ENCODE measurements at places on chromosomes 2 and 18.

DNA sequence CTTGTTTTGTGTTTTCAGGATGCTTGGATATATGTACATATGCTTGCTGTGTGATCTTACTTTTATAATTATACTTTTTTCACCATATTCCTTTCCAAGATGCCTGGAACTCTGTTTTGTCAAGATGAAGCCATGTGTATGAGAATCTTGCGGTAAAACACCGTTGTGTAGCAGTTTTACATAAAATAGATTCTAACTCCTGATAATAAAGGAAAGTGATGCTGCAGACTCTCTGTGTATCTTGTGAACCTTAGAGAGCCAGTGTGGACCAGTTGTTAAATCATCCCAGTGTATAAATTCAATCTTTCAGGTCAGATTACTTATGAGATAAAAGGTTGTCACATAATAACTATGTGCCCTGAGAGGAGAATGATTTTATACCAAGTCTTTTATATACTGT is 12.5 kb upstream of the ITGA4 start:
- no peak for DNase-seq

- no peak for DNase-seq
These were observed 87.0 kb downstream of the ALPK2 start for GRCh38 chr18:58541789-58542425.

GRCh38 chr18:80119111-80119510 is 10.0 kb downstream of the ADNP2 start:
- no peak for DNase-seq

DNA sequence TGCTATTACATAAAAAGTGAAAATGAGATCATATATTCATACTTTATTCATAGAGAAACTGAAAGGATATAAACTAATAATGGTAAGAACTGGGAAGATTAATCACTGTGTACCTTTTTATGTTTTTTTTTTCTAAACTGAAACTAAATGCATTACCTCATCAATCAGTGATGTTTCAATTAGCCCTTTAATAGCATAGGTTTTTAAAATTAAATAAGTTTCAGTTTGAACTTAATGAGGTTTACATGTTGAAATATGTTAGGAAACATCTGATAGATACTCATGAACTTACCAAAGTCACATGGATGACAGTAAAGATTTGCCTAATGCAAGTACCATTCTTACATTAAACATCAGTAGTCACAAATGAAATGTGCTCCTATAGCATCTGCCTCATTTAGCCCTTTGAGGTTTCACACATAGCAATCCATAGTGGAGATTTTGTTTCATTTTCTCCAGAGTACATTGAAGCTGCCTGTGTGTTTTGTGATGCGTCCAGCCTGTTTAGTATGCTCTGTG is 8.9 kb downstream of the MAPRE2 start:
- no peak for DNase-seq

DNA sequence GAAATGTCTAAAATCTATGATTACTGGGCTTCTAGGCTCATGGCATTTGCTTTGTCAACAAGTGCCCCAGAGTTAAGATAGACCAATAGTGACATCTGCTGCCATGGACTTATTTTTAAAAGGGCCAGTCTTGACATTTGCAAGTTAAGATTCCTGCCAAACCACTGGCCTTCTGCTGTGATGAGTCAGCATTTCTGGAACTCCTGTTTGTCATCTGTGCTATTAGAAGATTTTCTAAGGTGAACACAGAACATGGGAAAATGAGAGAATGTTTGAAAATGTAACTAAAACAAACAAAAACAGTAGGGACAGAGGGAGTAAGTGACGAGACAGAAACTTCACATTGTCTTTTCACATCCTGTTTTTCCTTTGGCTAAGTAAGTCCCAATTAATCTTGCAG is 93.7 kb upstream of the WDR75 start:
- DNase-seq: no peak

- DNase-seq: no peak
These were observed 111.2 kb upstream of the HDAC4 start for GRCh38 chr2:239512054-239512453.

DNA sequence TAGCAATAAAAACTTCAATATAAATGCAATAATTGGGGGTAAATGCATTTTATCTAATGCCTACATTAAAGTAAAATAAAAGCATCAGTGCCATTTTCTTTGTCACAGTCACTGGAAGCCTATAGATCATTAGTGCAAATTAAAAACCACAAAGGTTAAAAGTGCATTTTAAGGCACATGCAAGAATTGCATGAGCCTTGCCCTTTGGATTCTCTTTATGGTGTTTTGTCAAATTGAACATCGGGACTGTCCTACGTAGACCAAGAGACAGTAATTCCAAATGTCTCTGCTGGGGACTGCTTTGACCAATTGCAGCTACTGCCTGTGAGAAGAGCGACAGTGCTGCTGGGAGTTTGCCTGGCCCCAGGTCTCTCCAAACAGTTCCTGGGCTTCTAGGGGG is 130.3 kb upstream of the SATB2 start:
- DNase-seq: no peak

DNA sequence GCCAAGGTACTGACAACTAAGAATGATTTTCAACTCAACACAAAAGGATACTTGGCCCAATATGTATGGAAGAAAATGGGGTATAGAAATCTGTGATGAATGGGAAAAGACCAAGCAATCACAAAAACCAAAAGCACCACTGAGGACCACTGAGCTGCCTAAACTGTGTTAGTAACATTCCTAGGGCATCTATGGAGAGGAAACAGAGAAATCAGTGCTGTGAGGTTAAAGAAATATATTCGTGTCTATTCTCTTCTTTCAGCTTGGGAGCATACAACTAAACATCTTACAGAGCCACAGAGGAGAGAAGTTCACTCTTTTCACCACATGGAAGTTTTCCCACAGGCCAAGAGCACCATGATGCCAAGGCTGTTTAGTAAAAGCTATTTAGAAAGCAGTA is 47.3 kb upstream of the CALCRL start:
- no peak for DNase-seq

GRCh38 chr18:32469190-32469651 is 1.5 kb downstream of the GAREM1 start:
- no peak for DNase-seq

- DNase-seq: no peak
These were observed 48.5 kb downstream of the ALK start for GRCh38 chr2:29872870-29873269.

DNA sequence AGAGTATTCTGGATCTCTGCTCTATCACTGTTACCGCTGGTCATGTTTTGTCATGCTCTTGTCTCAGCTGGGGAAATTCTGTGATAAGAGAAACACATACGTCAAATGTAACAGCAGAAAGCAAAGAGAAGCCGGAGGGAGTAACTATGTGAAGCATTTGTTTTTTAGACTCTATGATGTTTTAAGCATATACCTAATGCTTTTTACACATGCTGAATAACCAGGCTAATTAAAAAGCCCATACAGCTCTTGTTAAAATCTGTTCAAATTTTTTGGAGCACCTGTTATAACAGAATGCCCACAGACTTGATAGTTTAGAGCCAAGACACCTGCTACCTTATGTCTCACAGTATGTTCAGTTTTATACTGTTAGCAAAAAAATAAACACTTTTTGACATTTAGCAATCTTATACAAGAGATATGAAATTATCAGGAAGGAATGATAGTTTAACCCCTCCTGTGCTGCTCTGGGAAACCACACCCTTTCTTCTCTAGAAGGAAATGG is 92.3 kb upstream of the TANK start:
- DNase-seq: no peak
